Pulmonary artery endothelial cell (primary cell): ENCODE measurements at places on chromosomes 4 and X. TPM values are rescaled to one million over a fixed set of nuclear protein-coding genes. Genes with fewer than 3 reads are reported as not detected.

The TSPAN7 gene
- 4.6 and 13.5 TPM in 2 replicates for total RNA-seq

The CENPVL1 gene
- total RNA-seq, result not detected in 2 replicates

The PPP2R2C gene
- 0.04 TPM in 1 of 2 replicates, not detected in the other for total RNA-seq

The SPANXB1 gene
- not detected in 2 replicates for total RNA-seq

The MSANTD1 gene
- 0.07 and 0.42 TPM in 2 replicates for total RNA-seq

The TECRL gene
- total RNA-seq, result not detected in 2 replicates

The AFAP1 gene
- total RNA-seq, result 55.4 and 84.8 TPM in 2 replicates

The RTL5 gene
- total RNA-seq, result 0.20 and 0.53 TPM in 2 replicates

The DCAF8L2 gene
- 0.40 TPM in 1 of 2 replicates, not detected in the other for total RNA-seq

The NXF2 gene
- not detected in 2 replicates for total RNA-seq

The NHSL2 gene
- total RNA-seq, result 21.2 and 22.0 TPM in 2 replicates

The MGARP gene
- total RNA-seq, result 55.8 and 57.2 TPM in 2 replicates

The SMR3B gene
- total RNA-seq, result not detected in 2 replicates

The MAGEA4 gene
- not detected in 2 replicates for total RNA-seq

The MAGEC2 gene
- not detected in 2 replicates for total RNA-seq

The ANOS1 gene
- 0.39 and 1.2 TPM in 2 replicates for total RNA-seq

The PDZD4 gene
- total RNA-seq, result 0.20 and 0.25 TPM in 2 replicates

The FAM236A gene
- not detected in 2 replicates for total RNA-seq

The SLC38A5 gene
- 54.8 and 88.9 TPM in 2 replicates for total RNA-seq

The CSAG3 gene
- total RNA-seq, result not detected in 2 replicates

The NEIL3 gene
- 4.5 and 8.1 TPM in 2 replicates for total RNA-seq
